ENCODE measurements at places on chromosomes 4 and X. TPM values are rescaled to one million over a fixed set of nuclear protein-coding genes. Genes with fewer than 3 reads are reported as not detected.

The MTTP gene
- total RNA-seq: 2.5 TPM

GRCh38 chrX:149471397-149471796 is 33.7 kb downstream of the IDS start:
- no peaks in the 10 kb centered on the region for H3K4me1 ChIP-seq
- H3K36me3 ChIP-seq: no peaks in the 10 kb centered on the region
- DNase-seq: no peak
- H3K27ac ChIP-seq: no peak overlapping the region

GRCh38 chrX:97132664-97133415 is 249.1 kb downstream of the RPA4 start:
- no peaks in the 10 kb centered on the region for H3K27me3 ChIP-seq
- no peak overlapping the region for H3K4me3 ChIP-seq
- peak; percentile 8 for DNase-seq
- H3K36me3 ChIP-seq: no peaks in the 10 kb centered on the region
- no peaks in the 10 kb centered on the region for H3K4me1 ChIP-seq

GRCh38 chrX:24020306-24020876 is 6.6 kb downstream of the KLHL15 start:
- H3K4me1 ChIP-seq: peaks cover 20% of the 10 kb centered on the region
- H3K27ac ChIP-seq: peak overlapping the region; percentile 40
- H3K27me3 ChIP-seq: no peaks in the 10 kb centered on the region
- no peak overlapping the region for H3K4me3 ChIP-seq

DNA sequence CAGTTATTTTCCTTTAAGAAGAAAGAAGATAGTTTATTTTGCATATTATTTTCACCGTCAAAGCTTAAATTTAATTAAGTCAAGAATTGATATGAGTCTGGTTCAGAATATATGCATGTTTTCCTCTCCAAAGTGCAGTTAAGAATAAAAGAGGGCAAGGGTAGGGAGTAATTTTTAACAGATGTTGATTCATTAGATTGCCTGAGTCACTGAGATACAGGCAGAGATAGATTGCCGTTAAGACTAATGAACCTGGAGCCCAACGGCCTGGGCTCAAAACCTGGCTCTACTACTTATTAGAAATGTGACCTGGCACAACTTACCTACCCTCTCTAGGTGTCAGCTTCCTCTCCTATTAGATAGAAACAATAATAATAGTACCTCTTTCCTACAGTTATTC is 1037.4 kb upstream of the PABPC4L start:
- no peaks in the 10 kb centered on the region for H3K27me3 ChIP-seq
- no peak overlapping the region for H3K4me3 ChIP-seq
- H3K4me1 ChIP-seq: peaks cover 4% of the 10 kb centered on the region
- H3K27ac ChIP-seq: no peak overlapping the region
- H3K36me3 ChIP-seq: no peaks in the 10 kb centered on the region
- no peak for DNase-seq

DNA sequence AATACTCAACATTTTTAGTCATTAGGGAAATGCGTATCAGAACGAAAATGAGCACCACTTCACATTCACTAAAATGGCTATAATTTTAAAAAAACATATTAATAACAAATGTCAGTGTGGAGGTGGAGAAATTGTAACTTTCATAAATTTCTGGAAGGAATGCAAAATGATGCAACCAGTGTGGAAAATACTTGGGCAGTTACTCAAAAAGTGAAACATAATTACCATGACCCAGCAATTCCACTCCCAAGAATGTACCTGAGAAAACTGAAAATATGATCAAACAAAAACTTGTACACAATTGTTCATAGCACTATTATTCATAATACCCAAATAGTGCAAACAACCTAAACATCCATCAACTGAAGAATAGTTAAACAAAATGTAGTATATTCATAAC is 76.1 kb upstream of the FAM241A start:
- peak; percentile 25 for DNase-seq
- no peak overlapping the region for H3K27ac ChIP-seq
- H3K4me1 ChIP-seq: no peaks in the 10 kb centered on the region
- no peak overlapping the region for H3K4me3 ChIP-seq

The SMIM10 gene
- 2.4 TPM for total RNA-seq

The CYSLTR1 gene
- total RNA-seq: not detected

- H3K27ac ChIP-seq: no peak overlapping the region
- H3K4me3 ChIP-seq: peak overlapping the region; percentile 92
- peak; percentile 40 for DNase-seq
- no peaks in the 10 kb centered on the region for H3K36me3 ChIP-seq
- peaks cover 20% of the 10 kb centered on the region for H3K4me1 ChIP-seq
Observed at GRCh38 chr4:30724247-30724646, 4.1 kb downstream of the PCDH7 start.

The ADAMTS3 gene
- total RNA-seq: 14.7 TPM

DNA sequence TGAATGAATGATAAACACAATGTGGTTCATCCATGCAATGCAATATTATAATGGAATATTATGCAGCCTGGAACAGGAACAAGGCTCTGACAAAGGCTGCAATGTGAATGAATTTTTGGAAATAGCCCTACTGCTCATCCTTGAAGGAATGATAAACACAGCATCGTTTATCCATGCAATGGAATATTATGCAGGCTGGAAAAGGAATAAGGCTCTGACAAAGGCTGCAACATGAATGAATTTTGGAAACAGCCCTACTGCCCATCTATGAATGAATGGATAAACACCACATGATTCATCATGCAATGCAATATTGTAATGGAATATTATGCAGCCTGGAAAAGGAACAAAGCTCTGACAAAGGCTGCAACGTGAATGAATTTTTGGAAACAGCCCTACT is 159.4 kb downstream of the CRLF2 start:
- H3K27me3 ChIP-seq: no peaks in the 10 kb centered on the region
- no peaks in the 10 kb centered on the region for H3K4me1 ChIP-seq
- H3K36me3 ChIP-seq: no peaks in the 10 kb centered on the region

GRCh38 chr4:41525129-41525528 is 12.8 kb upstream of the LIMCH1 start:
- peak; percentile 83 for DNase-seq
- no peak overlapping the region for H3K27ac ChIP-seq
- no peak overlapping the region for H3K4me3 ChIP-seq
- no peaks in the 10 kb centered on the region for H3K36me3 ChIP-seq
- H3K4me1 ChIP-seq: peaks cover 3% of the 10 kb centered on the region
- H3K27me3 ChIP-seq: peaks cover 3% of the 10 kb centered on the region

DNA sequence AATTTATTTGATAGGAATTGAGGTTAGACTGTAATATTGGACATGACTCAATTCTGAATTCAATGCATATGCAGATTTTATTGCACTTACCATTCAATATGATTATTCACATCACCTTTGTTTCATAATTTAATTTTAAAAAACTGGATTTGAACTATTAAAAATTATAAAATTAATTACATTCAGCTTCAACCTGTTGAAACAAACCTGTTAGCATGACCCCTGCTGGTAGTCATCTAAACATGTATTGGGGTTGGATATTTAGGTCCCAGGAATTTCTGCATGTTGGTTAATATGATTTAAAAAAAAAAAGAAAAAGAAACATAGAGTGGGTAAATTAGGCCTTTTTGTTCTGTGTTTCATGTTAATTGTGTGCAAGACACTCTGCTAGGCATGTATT is 85.9 kb downstream of the ARSJ start:
- peak; percentile 30 for DNase-seq
- no peak overlapping the region for H3K27ac ChIP-seq
- no peaks in the 10 kb centered on the region for H3K4me1 ChIP-seq
- H3K27me3 ChIP-seq: no peaks in the 10 kb centered on the region
- no peak overlapping the region for H3K4me3 ChIP-seq
- H3K36me3 ChIP-seq: no peaks in the 10 kb centered on the region

- no peaks in the 10 kb centered on the region for H3K27me3 ChIP-seq
- no peak for DNase-seq
- no peak overlapping the region for H3K27ac ChIP-seq
- H3K4me3 ChIP-seq: no peak overlapping the region
Observed at GRCh38 chrX:110280954-110281353, 36.9 kb downstream of the AMMECR1 start.

DNA sequence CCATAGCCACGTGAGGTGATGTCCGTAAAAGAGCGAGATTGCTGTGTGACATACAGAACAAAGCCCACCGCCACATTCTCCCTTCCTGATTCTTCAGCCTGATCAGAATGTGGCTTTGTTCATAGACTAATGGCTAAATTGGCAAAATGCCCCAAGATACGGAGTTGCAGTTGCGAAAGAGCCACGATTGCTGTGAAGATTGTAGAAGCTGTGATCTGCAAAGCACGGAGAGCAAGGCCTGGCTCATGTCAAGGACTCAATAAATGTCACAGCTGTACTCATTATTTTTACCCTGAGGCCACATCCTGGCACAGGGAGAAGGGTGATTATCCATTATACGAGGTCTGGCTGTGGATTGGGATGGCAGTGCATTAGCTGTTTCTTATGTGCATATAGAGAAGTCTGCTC is 34.2 kb downstream of the ARSD start:
- H3K36me3 ChIP-seq: no peaks in the 10 kb centered on the region
- no peak overlapping the region for H3K4me3 ChIP-seq
- peaks cover 42% of the 10 kb centered on the region for H3K4me1 ChIP-seq
- H3K27me3 ChIP-seq: no peaks in the 10 kb centered on the region
- peak overlapping the region; percentile 83 for H3K27ac ChIP-seq
- DNase-seq: peak; percentile 38

DNA sequence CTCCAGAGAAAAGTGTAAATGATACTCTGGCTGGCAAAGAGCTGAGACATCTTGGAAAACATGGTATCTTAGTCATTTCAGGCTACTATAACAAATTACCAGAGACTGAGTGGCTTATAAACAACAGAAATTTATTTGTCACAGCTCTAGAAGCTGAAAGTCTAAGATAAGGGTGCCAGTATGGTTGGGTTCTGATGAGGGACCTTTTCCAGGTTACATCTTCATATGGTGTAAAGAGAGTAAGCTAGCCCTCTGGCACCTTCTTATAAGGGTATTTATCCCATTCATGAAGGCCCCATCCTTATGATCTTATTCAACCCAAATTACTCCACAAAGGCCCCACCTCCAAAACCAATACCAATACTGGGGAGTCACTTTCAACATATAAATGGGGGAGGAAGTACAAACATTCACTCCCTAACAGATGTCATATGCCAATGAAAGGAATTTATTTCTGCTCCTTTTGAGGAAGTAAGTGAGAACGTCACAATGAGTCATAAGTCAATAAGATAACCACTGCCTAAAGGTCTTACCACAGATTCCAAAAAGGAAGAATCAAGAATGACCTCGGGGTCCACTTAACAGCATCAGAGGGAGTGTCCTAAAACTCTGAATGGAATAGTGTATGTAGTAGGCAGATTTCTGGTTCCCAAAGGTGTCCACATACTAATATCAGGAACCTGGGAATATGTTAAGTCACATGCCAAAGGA is 246.6 kb downstream of the OPHN1 start:
- no peaks in the 10 kb centered on the region for H3K27me3 ChIP-seq
- no peaks in the 10 kb centered on the region for H3K36me3 ChIP-seq
- no peaks in the 10 kb centered on the region for H3K4me1 ChIP-seq
- DNase-seq: no peak
- H3K27ac ChIP-seq: no peak overlapping the region

DNA sequence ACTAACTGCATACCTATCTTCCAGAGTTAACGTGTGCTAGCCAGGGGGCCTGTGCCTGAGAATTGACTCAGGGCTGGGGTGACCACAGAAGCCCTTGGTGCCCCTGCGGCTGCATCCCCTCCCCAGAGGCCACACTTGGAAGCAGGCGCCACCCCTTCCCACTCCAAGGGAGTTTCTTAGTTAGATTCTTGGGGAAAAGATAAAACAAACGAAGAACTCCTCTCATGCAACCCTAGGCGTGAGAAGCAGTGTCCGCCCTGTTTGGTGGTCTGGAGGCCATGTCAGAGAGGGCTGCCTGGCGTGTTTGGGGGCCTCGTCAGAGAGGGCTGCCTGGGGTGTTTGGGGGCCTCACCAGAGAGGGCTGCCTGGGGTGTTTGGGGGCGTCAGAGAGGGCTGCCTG is 50.3 kb upstream of the HGFAC start:
- H3K36me3 ChIP-seq: no peaks in the 10 kb centered on the region
- no peak overlapping the region for H3K27ac ChIP-seq
- no peaks in the 10 kb centered on the region for H3K27me3 ChIP-seq
- no peak for DNase-seq
- H3K4me3 ChIP-seq: no peak overlapping the region

- no peak overlapping the region for H3K27ac ChIP-seq
- H3K36me3 ChIP-seq: no peaks in the 10 kb centered on the region
- H3K4me1 ChIP-seq: no peaks in the 10 kb centered on the region
- no peak for DNase-seq
- H3K27me3 ChIP-seq: no peaks in the 10 kb centered on the region
- no peak overlapping the region for H3K4me3 ChIP-seq
Observed at GRCh38 chr4:5964030-5964429, 54.2 kb downstream of the C4orf50 start.

DNA sequence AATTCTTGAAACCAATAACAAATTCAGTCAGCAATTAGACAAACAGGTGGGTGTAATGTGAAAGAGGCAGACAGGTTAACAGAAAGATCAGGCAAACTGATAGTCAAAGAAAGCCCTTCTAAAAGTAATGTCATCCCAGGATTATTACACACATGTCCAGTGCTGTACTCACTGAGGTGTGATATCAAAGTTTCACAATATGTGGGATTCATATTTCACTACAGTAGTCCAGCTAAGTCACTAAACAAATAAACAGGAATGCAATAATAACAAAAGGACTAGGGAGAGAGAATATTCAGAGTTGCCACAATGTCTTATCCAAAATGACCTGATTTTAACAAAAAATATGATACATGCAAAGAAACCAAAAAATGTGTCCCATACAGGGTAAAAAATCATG is 787.5 kb downstream of the FSTL5 start:
- H3K36me3 ChIP-seq: no peaks in the 10 kb centered on the region
- no peaks in the 10 kb centered on the region for H3K4me1 ChIP-seq
- no peaks in the 10 kb centered on the region for H3K27me3 ChIP-seq
- H3K27ac ChIP-seq: no peak overlapping the region
- no peak for DNase-seq
- H3K4me3 ChIP-seq: no peak overlapping the region

GRCh38 chrX:24334461-24334860 is 20.6 kb upstream of the SUPT20HL2 start:
- H3K36me3 ChIP-seq: no peaks in the 10 kb centered on the region
- H3K27ac ChIP-seq: no peak overlapping the region
- H3K4me1 ChIP-seq: no peaks in the 10 kb centered on the region
- H3K4me3 ChIP-seq: no peak overlapping the region

- DNase-seq: peak; percentile 44
- no peaks in the 10 kb centered on the region for H3K36me3 ChIP-seq
- peak overlapping the region; percentile 33 for H3K4me3 ChIP-seq
- H3K27ac ChIP-seq: no peak overlapping the region
- H3K4me1 ChIP-seq: no peaks in the 10 kb centered on the region
Observed at GRCh38 chrX:72714478-72714916, 391 bp upstream of the PHKA1 start.

DNA sequence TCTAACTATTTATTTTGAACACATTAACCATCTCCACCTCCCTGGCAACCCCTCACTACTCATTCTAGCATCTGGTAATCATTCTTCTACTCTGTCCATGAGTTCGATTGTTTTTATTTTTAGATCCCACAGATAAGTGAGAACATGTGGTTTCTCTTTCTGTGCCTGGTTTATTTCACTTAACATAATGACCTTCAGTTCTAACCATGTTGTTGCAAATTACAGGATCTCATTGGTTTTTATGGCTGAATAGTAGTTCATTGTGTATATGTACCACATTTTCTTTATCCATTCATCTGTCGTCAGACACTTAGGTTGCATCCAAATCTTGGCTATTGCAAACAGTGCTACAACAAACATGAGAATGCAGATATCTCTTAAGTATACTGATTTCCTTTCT is 33.4 kb upstream of the FAM47B start:
- H3K4me1 ChIP-seq: no peaks in the 10 kb centered on the region
- H3K4me3 ChIP-seq: no peak overlapping the region
- H3K36me3 ChIP-seq: no peaks in the 10 kb centered on the region
- H3K27me3 ChIP-seq: no peaks in the 10 kb centered on the region
- DNase-seq: no peak
